OCI-LY7 (cell line): ENCODE measurements at places on chromosomes 16 and 17.

DNA sequence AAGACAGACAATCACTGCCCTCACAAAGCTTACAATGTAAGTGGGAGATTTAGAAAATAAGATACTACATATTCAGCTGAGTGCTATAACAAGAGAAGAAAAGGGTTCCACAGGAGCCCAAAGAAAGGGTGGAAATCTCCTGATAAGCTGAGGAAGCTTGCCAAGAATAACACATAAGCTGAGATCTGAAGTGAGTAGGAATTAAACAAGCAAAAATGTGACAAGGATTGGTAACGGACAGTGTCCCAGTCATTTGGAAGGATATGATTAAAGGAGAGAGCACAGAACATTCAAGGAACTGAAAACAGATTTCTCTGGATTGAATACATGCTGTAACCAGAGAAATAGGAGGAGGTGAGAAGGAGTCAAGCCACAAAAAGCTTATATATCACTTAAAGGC, 13.0 kb downstream of the CDYL2 start:
- no peak for DNase-seq

DNA sequence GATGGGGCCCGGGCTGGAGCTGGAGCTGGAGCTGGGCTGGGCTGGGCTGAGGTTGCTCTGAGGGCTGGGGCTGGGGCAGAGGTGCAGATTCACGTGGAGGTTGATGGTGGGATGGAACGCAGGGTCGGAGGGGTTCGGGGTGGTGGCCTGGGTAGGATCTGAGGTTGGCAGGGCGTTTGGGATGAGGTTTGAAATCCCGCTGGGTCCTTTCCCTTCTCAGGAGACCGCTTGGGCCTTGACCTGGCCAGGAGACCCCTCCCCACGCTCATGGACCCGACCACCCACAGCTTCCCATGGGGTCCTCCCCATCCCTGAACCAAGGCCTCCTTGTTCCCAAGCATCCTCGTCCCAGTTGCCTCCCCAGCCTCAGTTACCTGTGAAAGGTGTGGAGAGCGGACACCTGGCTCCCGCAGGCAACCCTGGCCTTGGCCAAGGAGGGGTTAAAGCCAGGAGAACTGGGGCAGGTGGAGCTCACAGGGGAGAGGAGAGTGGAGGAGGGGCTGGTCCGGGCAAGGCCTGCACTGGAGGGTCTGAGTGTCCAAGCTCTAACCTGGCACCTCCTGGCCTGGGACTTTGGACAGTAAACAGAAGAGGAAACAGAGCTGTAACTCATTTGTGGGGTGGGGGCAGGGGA, at the start of gene ASGR2:
Gene ASGR2 (minus strand): TSS at position 582 of the 634 bp plus-strand sequence. CDS start 582 bp downstream, outside the sequence.
- DNase-seq = no peak

GRCh38 chr17:79511471-79511870, 99.4 kb downstream of the RBFOX3 start:
- no peak for DNase-seq

- DNase-seq = peak; percentile 63
These were observed 12.8 kb upstream of the MT4 start for GRCh38 chr16:56551796-56552738.

DNA sequence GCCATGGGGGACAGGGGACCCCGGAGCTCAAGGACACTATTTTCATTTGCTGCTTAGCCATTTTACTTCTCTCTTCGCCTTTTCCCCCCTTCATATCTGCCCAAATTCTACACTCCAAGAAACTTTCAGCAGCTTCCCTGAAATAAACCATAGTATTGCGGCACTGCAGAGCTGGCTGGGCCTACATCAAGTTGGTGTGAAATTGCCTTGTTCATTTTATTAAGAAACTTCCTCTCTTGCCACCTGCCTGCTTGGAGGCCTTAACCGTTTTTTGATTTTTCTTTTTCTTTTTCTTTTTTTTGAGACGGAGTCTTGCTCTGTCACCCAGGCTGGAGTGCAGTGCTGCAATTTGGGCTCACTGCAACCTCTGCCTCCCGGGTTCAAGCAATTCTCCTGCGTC, 7.4 kb upstream of the CPNE2 start:
- DNase-seq = peak; percentile 57

DNA sequence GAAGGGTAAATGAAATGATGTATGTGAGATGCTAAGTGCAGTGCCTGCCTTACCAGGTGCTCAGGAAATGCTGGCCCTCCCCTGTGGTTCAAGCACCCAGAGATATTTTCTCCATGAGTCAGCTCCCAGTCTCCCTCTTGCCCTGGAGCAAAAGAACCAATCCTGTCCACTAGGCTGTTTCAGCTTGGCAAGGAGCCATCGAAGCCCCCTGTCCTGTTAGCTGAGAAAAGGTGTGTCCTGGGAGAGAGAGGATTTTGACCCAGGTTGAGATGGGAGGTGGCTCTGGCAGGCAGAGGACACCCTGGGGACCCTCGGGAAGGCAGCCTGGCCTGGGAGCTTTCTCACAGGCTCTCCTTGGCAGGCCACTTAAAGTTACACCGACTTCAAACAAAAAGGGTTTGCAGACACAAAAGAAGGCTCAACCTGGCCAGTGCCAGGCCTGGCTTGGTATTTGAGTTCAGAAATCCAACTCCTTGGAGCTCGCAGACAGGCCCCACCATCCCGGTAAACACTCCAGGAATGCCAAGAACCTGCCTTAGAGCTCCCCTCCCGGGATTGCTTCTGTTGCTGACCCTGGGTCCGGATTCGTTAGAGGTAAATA, 29.6 kb downstream of the NTN1 start:
- DNase-seq = no peak

DNA sequence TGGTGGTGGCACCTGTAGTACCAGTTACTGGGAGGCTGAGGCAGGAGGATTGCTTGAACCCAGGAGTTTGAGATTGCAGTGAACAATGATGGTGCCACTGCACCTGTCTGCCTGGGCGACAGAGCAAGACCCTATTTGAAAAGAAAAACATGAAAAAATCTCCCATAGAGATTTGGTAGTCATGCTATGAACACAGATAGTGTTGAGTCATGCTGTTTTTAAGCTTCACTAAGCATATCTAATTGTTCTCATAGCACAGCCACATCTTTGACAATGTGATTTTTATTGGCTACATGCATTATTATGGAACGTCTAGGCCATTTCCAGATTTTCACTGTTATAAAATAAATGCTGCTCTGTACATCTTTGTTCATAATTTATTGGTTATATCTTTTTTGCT, 6.0 kb downstream of the IL34 start:
- no peak for DNase-seq

DNA sequence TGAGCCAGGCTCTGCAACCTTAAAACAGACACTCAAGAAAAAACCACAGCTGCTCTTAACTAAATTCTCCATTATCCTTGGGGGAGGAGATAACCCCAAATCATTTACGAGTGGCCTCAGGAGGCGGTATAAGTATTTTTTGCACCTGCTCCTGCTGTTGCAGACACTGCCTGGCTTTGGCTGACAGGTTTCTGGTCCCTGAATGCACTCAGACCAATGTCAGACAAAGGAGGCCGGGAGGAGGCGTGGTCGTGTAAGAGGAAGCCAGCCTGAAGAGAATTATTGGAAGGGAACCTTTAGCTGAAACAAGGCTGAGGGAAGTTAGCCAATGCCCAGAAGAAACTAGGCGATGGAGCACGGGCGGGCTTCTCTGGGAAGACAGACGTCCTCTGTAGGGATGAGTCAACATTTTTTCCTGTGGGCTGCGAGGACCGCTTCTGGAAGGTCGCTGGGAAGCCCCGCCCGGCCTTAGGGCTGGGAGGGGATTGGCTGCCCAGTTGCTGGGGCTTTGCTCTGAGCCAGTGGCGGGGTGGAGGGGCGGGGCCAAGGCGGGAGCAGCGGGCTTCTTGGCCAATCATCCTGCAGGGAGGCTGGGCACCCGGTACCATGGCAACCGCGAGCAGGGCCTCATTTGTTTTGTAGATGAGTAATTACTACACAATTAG, 82.3 kb downstream of the CCDC182 start:
- DNase-seq = no peak

DNA sequence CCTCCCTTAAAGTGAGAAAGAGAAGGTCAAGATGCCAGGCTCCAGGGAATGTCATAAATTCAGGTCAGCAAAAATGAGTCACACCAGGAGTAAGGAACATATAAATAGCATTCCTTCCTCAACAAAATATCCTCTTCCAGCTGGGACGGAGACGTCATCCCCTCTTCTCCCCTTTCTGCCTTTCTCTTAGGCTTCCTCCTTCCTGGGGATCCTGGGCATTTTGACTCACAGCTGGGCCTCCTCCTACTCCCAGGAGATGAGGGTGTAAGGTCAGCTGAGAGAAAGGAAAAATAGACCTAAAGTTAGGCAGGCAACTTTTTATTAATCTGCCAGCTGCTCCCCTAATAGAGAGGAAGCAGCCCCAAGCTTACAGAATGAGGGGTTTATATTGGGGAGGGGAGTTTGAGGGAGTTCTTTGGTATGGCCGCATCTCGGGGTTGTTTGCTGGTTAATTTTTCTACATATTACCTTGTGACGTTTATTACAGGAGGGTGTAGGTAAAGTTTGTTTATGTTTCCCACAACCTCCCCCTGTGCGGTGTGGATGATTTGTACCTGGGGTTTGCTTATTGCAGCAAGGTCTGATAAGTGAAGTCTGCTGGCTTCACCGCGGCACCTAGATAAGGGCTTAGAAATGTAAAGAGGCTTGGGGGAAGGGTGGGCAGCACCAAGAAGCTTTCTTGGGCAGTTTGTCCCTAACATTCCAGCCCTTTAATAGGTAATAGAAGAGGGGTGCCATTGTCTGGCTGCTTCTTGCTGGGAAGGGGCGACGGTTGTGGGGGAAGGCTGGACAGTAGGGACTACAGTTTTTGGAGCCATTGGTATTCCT, 7.1 kb upstream of the ZNF747 start:
- no peak for DNase-seq

GRCh38 chr17:17635126-17635525, 43.6 kb upstream of the PEMT start:
- no peak for DNase-seq

- DNase-seq = no peak
These were observed 854.8 kb downstream of the KCNJ2 start for GRCh38 chr17:71024172-71024571.

DNA sequence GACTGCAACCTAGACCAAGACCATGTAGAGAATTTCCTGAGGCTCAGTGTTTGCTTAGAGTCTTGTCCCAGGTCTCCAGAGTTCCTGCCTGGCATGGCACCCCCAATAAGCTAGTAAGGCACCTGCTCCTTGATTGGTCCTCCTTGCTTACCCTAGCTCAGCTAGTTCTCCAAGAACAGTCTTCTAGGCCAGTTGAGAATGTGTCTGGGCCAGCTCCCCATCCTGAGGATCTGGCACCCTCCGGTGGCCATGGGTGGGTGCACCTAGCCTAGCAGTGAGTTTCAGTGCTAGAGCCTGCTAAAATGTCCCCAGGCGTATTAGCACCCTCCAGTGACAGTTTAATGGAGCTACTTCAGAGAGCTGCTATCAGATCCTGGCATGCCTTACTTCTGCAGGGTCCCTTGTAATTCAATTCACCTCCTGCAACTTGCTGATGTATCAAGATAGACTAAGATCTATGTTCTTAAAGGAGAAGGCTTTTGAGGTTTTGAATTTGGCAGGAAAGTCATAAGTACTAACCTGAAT, 44.4 kb upstream of the MED13 start:
- DNase-seq = peak; percentile 72

DNA sequence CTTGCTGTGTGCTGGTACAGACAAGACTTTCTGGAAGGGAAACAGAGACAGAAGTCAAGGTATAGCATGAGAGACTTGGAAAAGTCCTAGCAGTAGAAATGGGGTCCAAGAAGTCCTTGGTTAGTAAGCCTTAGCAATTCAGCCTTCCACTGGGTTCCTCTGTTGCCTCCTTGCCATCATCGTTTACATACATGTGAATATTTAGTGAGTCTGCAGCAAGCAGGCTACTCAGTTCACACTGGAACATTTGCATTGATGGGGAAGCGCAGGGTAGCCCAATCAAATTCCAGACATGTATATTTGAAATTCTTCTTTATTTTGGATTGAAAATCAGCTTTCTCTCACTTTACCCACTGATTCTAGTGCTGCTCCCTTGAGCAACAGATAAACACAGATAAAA, 27.1 kb downstream of the LIMD2 start:
- no peak for DNase-seq

- no peak for DNase-seq
These were observed 33.6 kb upstream of the RAB11FIP4 start for GRCh38 chr17:31357839-31358394.

- DNase-seq = no peak
These were observed 22.4 kb downstream of the SLC35G3 start for GRCh38 chr17:35171834-35172233.

DNA sequence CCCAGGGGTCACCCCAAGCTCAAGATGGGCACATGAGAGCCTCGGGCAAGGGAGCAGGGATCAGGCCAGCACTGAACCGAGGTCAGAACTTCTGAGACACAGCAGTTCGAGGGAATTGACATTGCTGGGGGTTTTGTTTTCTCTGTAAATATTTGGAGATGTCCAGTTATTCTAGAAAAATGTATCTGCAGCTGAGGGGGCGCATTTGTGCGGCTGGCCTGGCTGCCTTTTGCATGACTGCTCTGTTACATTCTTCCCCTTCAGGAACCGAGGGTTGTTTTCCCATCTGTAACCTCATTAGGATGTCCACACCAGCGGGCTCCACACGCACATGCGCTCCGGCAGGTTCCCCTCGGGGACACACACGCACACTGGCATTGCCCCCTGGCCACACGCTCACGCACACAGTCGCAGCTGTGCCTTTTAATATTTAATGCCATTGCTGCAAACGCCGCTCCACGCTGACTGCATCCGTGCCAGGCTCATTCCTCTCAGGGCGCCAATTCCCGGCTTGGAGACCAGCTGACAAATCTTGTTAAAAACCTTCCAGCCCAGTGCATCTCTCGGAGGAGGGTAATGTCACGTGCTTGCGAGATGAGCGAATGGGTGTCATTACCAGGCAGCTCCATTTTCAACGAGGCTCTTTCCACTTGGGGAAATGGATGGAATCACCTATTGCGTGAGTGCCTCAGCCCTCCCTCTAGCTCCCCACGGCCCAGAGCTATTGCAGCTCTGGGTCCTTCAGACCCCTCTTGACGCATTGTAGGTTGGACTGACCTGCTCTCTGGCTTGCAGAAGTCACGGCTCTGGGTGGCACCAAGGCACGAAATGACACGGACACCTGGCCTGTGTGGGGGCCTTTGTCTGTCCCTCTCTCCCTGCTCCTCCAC, 13.1 kb downstream of the CCR7 start:
- DNase-seq = no peak

GRCh38 chr17:35255316-35255715, 12.4 kb downstream of the SLFN5 start:
- no peak for DNase-seq

GRCh38 chr17:5446786-5447185, 7.8 kb upstream of the C1QBP start:
- no peak for DNase-seq

- no peak for DNase-seq
These were observed 131.0 kb downstream of the C16orf78 start for GRCh38 chr16:49504626-49505025.

GRCh38 chr16:14219983-14220382, 148.9 kb downstream of the MRTFB start:
- DNase-seq = no peak

DNA sequence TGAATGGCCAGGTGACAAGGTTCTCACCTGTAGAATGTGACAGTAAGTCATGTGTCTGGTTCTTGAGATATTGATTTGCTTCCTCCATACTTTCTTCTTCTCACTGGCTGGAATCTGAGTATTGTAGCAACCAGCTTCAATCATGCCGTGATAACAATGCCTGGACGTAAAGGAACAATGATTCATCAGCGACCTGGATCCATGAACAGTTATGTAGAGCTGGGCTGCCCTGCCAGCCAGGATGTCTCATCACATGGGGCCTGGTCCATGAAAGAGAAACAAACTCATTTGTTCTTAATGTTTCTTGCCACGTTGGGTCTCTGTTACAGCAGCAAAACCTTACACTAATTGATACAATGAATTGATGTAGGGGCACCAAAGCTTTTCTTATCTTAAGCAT, 627.2 kb downstream of the TOX3 start:
- DNase-seq = no peak

- no peak for DNase-seq
These were observed 1.1 kb downstream of the DCUN1D3 start for GRCh38 chr16:20899071-20899470.
